CD4-positive, CD25-positive, alpha-beta regulatory T cell (primary cell): ENCODE measurements at places on chromosomes 3 and 15.

DNA sequence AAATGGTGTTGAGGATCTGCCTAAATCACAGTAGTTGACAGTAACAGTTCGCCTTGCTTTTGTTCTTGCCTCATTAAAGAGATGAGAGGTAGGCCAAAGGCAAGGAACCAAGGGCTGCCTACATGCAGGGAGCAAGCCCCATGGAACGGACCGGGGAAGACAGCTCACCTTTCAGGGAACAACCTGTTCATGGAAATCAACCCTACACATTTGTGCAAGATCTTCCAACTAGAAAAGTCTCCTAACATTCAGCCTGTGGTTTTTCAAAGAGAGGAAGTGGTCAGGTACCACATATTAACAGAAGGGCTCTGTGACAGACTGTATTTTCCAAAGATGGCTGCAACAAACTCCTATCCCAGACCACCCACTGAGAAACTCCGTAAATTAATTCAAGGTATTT, 1031.8 kb upstream of the NR2F2 start:
- no peak for DNase-seq

DNA sequence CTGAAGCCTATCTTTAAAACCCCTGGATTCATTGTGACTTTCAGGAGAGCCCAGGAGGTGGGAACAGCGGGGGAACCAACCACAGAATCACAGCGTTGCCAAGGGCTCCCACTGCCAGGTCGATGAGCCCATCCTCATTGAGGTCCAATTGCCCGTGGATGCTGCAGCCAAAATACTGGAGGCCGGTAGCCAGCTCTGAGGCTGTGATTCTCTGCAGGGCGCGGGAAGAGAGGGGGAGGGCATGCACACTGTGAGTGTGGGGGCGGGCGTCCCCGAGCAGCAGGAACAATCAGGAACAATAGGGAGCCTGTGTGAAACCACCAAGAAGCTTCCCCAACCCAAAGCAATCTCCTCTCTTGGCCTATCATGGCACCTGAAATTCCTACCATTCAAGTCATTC, 53.4 kb downstream of the FEM1B start:
- DNase-seq, result no peak

- DNase-seq, result no peak
Observed at GRCh38 chr3:192869131-192870031, 48.3 kb downstream of the MB21D2 start.

- DNase-seq, result no peak
Observed at GRCh38 chr3:9183811-9184460, 65.5 kb downstream of the SRGAP3 start.

DNA sequence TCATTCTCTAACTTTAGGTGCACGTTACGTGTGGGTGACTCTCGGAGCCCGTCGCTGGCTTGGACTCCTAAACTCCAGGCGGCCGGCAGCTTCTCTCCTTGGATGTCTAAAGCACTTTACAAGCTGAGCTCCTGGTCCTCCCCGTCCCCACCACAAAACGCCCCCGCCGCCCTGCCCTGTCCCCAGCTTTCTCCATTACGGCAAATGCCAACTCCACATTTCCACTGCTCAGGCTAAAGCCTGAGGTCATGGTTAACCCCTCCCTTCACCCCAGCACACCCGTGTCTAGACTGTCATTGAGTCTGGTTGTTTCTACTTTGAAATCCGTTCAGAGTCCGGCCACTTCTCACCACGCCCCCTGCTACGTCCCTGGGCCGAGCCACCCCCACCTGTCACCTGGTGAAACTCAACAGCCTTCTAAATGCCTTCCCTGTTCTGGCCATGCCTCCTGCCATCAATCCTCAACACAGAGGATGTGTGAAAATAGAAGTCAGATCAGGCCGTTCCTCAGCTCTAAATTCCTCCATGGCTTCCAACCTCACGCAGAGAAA, 8.1 kb upstream of the PCSK6 start:
- DNase-seq, result no peak

DNA sequence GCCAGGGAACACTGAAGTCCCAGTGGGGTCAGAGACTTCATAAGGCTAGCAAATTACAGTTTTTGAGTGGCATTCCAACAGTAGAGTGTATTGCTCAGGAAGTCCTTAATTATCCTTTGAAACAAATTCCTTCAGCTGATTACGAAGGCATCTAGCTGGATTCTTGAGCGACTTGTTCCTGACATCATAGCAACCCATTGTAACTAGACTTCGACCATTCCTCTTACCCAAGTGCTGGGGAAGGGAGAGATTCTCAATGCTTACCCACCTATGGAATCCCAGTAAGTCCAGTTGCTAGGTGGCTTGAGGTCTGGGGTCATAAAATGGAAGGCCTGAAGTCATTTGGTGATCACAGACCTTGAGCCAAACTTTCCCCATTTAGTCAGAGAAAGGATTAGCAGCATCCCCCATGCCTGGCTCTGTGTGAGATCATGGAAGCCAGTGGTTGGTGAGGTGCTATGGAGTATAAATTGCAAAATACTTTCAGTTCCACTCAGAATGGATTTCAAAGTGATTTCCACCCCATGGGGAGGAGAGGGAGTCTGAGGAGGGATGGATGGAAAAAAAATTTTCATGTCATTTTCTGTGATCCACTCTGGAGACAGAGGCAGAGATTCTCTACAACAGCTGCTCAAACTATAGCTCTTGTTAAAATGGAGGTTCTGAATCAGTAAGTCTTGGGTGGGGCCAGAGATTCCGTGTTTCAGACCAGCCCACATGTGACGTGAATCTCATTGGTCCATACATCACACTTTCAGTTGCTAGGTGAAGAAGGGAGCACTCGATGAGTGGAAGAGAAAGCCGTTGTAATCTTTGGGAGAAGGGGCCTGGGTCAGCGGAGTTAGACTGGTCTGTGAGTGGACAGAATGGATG, 45.7 kb downstream of the CD86 start:
- DNase-seq, result no peak

- no peak for DNase-seq
Observed at GRCh38 chr3:41583014-41583413, 378.9 kb downstream of the ULK4 start.

- no peak for DNase-seq
Observed at GRCh38 chr3:177294221-177294620, 96.9 kb upstream of the TBL1XR1 start.

GRCh38 chr3:175077216-175077615, 218.1 kb downstream of the NAALADL2 start:
- no peak for DNase-seq

DNA sequence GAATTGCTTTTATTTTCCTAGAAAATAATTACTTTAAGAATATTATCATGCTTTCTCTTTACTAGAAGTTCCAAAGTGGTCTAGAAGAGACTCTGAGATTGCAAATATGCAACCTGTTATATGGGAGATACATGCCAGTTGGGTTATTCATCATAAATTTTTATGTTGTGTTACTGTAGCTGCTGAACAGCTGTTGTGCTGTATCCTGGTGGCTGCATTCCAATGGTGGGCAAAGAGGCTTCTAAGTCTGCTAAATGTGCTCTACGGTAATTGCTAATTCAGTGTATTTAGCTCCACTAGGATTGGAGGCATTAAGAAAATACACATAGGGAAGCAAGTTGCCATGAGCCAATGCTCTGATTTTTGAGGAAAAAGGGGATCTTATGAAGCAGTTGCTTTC, 409.0 kb downstream of the TUSC7 start:
- DNase-seq, result no peak

DNA sequence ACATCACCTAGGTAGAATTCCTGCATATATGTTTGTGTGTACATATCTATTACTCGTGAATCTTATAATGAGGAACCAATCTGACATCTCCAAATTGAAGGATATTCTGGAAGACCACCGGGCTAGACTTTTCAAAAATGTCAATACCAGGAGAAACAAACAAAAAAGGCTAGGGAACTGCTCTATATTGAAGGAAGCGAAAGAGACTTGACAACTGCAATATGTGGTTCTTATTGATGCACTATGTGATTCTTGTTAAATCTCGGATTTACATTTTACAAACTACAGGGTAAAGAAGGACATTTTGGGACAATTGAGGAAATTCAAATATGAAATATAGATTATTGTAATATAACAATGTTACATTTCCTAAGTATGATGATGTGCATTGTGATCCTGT, 137.5 kb upstream of the CCDC54 start:
- no peak for DNase-seq

DNA sequence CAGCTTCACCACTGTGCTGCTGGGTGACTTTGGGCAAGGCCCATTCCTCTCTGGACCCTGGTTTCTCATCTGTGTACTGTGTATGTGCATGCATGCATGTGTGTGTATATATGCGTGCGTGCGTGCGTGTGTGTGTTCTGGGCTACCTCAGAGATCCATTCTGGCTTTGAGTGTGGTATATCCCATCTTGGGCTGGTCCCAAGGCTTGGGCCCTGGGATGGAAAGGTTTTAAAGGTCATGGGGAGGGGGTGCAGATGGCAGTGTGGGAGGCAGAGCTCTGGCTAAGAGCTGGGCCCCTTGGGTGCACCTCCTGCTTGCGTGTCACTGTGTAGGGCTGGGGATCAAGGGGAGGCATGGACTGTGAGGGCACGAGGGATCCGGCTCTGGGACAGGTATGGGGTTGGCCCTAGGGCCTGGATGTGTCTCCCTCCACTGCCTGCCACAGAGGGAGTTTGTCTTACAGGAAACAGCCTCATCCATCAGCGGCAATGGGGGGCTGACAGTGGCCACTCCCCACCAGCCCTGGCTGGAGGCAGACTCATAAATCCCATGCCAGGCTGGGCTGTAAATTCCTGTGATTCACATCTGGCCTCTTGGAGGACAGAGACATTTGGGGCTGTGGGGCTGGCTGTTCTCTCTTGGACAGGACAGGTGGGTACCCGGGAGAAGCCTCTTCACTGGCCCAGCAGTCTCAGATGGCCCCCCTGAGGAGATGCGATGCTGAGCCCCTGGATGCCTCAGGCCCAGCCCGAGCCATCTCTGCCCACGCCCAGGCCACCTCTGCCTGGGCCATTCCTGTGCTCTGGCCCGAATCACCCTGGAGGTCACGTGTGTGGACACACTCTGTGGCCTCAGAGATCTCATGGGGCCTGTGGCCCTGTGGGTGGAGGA, 21.4 kb upstream of the CSPG4 start:
- DNase-seq, result no peak

- no peak for DNase-seq
Observed at GRCh38 chr3:151625586-151625985, 108.1 kb upstream of the AADACL2 start.

DNA sequence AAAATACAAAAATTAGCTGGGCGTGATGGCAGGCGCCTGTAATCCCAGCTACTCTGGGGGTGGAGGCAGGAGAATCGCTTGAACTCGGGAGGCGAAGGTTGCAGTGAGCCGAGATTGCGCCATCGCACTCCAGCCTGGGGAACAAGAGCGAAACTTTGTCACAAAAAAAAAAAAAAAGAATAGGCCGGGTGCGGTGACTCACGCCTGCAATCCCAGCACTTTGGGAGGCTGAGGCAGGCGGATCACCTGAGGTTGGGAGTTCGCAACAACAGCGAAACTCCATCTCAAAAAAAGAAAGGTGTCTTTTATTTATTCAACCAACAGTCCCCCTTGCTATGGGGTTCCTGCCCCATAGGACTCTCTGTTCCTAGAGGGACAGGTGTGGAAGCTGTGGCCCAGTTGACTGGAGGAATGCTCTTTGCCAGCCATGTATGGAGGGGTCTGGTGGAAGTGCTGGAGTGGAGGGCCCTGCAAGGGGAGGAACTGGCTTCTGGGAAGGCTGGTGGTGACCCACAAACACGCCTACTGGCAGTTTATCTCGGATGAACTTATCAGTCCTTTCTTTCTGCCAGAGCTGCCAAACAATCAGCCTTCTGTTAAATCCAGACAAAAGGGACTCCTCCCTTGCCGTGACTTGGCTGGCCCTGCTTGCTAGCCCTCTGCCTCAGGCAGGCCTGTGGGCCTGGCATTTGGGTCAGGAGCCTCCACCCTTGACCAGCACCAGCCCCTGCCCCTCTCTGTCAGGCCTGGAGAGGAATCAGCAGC, 4.6 kb upstream of the DAG1 start:
- DNase-seq, result no peak

DNA sequence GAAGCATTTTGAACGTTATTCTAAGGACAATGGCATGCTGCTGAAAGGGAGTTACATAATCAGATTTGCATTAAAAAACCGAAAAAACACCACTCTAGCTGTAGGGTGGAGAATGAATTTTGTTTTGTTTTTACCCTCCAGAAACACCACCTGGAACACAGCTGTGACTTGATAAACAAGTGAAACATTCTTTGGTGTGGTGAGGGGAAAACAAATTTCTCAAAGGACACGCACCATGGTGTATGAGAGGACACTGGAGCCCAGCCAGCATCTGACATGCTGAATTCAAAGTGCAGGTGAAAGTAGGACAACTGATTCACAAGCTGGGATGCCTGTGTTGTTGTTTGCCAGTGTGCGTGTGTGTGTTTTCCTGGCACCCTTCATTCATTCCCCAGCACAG, 554.5 kb upstream of the TBL1XR1 start:
- no peak for DNase-seq

- DNase-seq, result no peak
Observed at GRCh38 chr3:175384569-175384968, 525.4 kb downstream of the NAALADL2 start.

DNA sequence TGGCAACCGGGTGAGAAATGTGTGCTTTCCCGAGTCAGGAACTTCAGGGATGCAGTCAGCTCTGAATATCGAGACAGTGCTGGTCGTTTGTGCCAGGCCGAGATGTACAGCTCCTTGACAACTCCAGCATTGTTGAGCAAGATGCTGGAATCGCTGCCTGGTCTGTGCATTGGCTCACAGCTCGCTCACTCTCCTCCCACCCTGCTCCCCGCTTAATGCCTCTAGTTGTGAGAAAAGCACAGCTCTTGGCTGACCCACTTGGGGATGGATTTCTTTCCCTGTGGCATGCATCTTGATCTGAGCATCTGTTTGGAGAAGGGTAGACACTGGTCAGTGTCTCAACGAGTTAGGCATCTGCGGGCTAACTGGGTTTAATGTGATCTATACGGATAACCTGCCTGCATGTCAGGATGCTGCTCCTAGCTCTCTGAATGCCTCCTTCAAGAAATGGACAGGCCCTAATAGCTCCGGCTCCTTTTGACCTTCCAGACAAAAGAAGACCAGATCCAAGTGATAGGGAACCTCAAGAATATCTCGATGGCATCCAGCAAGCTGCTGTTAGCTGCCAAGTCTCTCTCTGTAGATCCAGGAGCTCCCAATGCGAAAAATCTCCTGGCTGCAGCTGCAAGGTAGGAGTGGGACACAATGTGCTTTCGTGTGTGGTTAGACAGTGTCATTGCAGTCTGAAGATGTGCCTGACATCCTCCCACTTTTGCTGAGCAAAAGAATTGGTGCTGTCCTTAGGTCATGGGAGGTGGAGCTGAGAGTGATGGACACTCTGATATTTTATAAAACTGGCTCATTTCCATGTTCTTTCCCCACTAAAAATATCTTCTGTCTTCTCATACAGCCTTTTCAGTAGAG, 302.2 kb upstream of the TPM1 start:
- no peak for DNase-seq
